ENCODE measurements at places on chromosomes 11 and 22. TPM values are rescaled to one million over a fixed set of nuclear protein-coding genes. Genes with fewer than 3 reads are reported as not detected.

DNA sequence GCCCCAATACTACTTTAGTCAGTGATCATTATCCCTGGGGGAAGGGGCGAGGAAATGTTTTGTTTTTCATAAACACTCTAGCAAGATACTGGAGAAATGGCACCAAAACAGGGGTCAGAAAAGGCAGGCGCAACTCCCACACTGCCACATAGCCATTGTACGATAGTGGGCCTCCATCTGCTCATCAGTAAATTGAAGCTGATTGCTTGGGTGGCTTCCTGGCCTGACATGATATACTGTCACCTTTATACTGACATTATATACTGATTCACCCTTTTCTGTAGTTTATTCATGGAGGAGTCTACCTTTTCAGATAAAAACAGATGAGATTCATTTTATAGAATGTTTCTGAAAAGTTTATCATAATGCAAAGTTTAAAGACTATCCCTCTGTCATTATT is 51.6 kb upstream of the CCDC34 start:
- no peak overlapping the region for H3K4me3 ChIP-seq
- peaks cover 17% of the 10 kb centered on the region for H3K4me1 ChIP-seq
- peaks cover 4% of the 10 kb centered on the region for H3K36me3 ChIP-seq
- DNase-seq = no peak
- no peak overlapping the region for H3K27ac ChIP-seq

DNA sequence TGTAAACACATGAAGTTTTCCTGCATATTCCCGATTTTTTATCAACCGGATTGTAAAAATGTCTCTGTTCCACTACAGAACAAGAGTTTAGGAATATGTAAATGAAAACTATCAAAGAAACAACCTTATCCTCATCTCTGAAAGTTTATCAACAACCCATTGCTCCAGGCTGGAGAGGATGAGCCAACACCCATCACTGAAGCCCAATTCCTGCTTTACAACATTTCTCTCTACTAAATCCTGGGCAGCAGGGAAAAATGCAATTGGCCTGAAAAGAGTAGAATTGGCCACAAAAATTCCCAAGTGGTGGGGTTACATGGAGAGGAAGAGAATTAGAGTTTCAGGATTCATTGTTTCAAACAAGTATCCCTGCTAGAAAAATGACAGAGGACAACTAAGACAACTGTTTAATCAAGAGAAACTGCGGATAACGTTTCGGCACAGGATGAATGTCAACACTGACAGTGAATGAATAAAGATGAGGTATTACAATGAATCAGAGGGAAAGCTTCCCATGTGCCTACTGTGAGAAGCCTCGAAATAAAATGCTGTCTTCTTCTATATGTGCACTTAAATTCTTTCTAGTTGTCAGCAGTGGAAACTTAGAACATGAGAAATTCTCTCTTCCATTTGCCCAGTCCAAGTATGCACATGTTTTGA is 317.3 kb upstream of the ANO3 start:
- no peaks in the 10 kb centered on the region for H3K36me3 ChIP-seq
- H3K27me3 ChIP-seq = no peaks in the 10 kb centered on the region
- DNase-seq = no peak
- H3K4me3 ChIP-seq = no peak overlapping the region

DNA sequence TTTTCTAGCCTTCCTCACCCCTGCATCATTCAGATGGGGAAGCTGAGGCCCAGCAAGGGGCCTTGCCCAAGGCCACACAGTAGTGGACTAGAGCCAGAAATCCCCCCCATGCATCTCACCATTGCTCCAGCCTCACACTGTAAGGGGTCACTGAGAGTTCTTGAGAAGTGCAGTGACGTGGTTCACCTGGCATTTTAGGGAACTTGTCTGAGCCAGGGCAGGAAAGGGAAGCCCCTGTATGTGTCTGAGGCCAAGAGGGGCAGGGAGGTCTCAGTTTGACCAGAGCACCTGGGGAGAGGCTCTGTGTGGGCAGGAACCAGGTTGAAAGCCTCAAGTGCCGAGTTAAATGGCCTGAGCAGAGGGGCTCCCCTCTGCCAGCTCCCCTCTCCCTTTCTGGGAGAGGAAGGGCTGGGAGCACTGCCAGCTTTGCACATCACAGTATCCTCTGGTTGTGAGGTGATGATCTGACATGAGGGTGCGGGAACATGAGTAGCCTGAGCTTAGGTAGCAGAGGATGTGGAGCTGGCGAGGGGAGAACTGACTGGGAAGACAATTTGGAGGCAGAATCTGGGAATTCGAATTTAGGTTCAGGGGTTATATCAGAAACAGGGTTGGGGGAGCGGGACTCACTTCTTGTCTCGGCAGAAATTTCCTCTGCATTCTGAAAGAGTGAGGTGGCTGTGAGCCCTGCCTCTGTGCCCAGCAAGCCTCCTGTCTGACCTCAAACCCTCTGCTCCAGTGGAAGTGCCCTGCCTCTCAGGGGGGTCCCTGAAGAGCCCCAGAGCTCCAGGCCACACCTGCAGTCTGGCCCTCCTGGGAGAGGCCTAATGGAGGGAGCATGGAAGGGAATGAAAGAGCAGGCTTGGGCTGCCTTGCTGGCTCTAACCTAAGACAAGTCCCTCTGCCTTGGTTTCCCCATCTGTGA is 14.6 kb downstream of the ARHGEF17 start:
- H3K4me3 ChIP-seq = no peak overlapping the region
- no peaks in the 10 kb centered on the region for H3K36me3 ChIP-seq
- H3K4me1 ChIP-seq = peaks cover 100% of the 10 kb centered on the region
- peak; percentile 72 for DNase-seq
- no peaks in the 10 kb centered on the region for H3K27me3 ChIP-seq

DNA sequence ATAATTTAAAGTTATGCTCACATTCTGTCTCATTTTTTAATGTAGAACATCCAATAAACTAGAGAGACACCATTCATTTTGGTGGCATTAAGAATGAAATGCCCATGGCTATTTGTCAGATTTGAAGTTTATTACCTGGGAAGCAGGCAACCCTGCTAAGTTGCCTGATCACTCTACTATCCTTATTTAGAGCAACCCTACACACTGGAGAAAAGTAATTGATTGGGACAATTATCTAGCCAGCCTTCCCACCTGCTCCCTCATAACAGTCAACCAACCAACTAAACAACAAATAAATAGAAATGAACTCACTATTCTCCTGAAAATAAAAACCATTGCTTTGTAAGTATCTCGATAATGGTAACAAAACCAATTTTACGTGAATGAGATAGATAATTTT is 1129.0 kb upstream of the TENM4 start:
- H3K27me3 ChIP-seq = no peaks in the 10 kb centered on the region
- H3K36me3 ChIP-seq = no peaks in the 10 kb centered on the region
- no peak overlapping the region for H3K27ac ChIP-seq
- no peaks in the 10 kb centered on the region for H3K4me1 ChIP-seq

LGR4 gene
- total RNA-seq = 38.5 TPM

KRTAP5-8 gene
- total RNA-seq = not detected

DNA sequence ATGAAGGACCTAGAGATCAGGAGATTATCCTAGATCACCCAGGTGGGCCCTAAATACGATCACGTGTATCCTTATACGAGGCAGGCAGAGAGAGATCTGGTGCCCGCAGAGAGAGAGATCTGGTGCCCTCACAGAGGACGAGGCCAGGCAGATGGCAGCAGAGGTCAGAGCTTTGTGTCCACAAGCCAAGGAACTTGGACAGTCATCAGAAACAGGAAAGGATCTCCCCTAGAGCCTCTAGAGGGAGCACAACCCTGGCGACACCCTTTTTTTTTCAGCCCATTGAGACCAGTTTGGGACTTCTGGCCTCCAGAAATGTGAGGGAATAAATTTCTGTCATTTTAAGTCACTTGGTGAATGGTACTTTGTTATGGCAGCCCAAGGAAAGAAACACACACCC is 25.5 kb upstream of the TIMP3 start:
- DNase-seq = no peak
- no peaks in the 10 kb centered on the region for H3K36me3 ChIP-seq
- H3K4me3 ChIP-seq = no peak overlapping the region
- no peaks in the 10 kb centered on the region for H3K4me1 ChIP-seq

FAT3 gene
- total RNA-seq = 1.2 TPM

GRCh38 chr11:17369094-17369493 is 17.5 kb downstream of the NCR3LG1 start:
- no peaks in the 10 kb centered on the region for H3K4me1 ChIP-seq
- DNase-seq = no peak
- peaks cover 67% of the 10 kb centered on the region for H3K36me3 ChIP-seq
- no peaks in the 10 kb centered on the region for H3K27me3 ChIP-seq

CRYBA4 gene
- total RNA-seq = not detected

GRCh38 chr22:49064836-49065235 is 762.8 kb downstream of the BRD1 start:
- no peaks in the 10 kb centered on the region for H3K4me1 ChIP-seq
- peak; percentile 18 for DNase-seq
- no peaks in the 10 kb centered on the region for H3K36me3 ChIP-seq
- peaks cover 28% of the 10 kb centered on the region for H3K27me3 ChIP-seq
- H3K27ac ChIP-seq = no peak overlapping the region

GRCh38 chr11:66291706-66292542 is at the start of gene TMEM151A:
TMEM151A (plus strand) TSS chr11:66291894; CDS start chr11:66292014, 120 bp downstream.
- peaks cover 49% of the 10 kb centered on the region for H3K27me3 ChIP-seq
- H3K27ac ChIP-seq = no peak within 1 kb of the TSS
- DNase-seq = no peak
- no peaks in the 10 kb centered on the region for H3K36me3 ChIP-seq

DNA sequence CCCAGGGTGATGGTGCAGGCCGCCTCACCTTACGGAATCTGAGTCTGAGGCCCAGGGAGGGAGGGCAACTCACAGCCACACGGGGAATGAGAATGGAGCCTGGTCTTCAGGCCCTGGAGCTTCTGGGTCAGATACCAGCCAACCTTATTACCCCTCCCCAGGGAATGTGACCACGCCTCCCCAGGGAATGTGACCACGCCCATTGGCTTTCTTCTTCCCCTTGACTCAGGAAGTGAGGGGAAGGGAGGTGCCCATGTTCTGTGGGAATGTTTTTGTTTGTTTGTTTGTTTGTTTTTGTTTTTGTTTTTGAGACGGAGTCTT is 57.5 kb upstream of the RBFOX2 start:
- no peak overlapping the region for H3K4me3 ChIP-seq
- H3K27me3 ChIP-seq = no peaks in the 10 kb centered on the region
- peak; percentile 48 for DNase-seq
- no peaks in the 10 kb centered on the region for H3K4me1 ChIP-seq

KCNJ1 gene
- not detected for total RNA-seq

DNA sequence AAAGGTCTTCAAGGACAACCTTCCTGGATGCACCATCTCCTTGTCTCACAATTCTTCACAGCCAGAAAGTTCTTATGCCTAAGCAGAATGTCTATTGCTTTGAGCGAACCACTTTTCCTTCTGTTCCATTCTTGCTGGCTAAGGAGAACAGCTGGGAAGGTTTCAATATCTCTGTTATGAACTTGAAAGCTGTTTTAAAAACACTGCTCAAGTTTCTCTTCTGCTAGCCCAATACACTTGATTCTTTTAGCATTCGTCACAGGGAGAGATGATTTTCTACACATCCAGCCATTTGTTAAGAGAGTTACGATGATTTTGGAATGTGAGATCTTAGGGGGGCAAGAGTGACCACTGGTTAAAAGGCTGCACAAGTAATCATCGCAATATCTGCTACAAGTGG is 249.3 kb downstream of the KIRREL3 start:
- H3K27me3 ChIP-seq = no peaks in the 10 kb centered on the region
- no peak overlapping the region for H3K27ac ChIP-seq
- DNase-seq = no peak
- no peaks in the 10 kb centered on the region for H3K4me1 ChIP-seq

- H3K4me1 ChIP-seq = peaks cover 13% of the 10 kb centered on the region
- H3K27ac ChIP-seq = no peak overlapping the region
- DNase-seq = peak; percentile 90
- H3K27me3 ChIP-seq = no peaks in the 10 kb centered on the region
- H3K4me3 ChIP-seq = no peak overlapping the region
Measured at GRCh38 chr11:45021692-45022141, 71.0 kb upstream of the TP53I11 start.

- H3K4me1 ChIP-seq = no peaks in the 10 kb centered on the region
- peak overlapping the region; percentile 39 for H3K27ac ChIP-seq
Measured at GRCh38 chr11:94112206-94112953, 16.3 kb upstream of the PANX1 start.

DNA sequence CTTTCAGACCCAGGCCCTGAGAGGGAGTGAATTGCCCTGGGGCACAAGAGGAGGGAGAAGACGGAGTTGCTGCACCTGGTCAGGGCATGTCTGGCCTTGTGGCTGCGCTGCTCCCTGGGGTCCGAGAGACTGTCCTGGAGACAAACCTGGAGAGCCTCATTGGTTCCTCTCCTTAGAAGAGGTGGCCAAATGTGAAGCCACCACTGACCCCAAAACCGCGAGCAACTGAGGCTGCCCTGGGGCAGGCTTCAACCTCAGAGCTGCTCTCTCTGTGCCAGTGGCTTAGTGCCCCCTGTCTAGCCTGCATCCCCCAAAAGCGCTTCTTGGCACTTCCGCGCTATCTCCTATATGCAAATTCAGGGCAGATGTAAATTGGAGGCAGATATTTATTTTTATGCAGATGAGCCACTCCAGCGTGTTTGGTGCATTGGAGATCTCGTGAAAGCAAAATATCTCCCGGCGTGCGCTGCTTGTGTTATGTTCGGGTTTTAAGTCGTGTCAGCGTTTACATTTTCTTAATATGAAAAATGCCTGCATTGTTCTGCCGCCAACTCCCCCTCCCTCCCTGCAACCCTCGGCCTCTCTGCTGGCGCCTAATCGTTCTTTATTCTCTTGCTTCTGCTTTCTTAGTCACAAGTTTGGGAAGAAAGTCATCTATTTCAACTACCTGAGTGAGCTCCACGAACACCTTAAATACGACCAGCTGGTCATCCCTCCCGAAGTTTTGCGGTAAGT is 69.5 kb downstream of the ARHGAP8 start:
- H3K4me3 ChIP-seq = no peak overlapping the region
- H3K36me3 ChIP-seq = no peaks in the 10 kb centered on the region
- no peaks in the 10 kb centered on the region for H3K4me1 ChIP-seq
- peak; percentile 10 for DNase-seq
- H3K27ac ChIP-seq = no peak overlapping the region

GRCh38 chr22:25763239-25763777 is 21.3 kb downstream of the MYO18B start:
- H3K27ac ChIP-seq = no peak overlapping the region
- no peak for DNase-seq
- no peak overlapping the region for H3K4me3 ChIP-seq
- H3K36me3 ChIP-seq = no peaks in the 10 kb centered on the region

- no peaks in the 10 kb centered on the region for H3K27me3 ChIP-seq
- H3K4me1 ChIP-seq = peaks cover 24% of the 10 kb centered on the region
- H3K27ac ChIP-seq = no peak overlapping the region
- no peak for DNase-seq
- H3K4me3 ChIP-seq = no peak overlapping the region
Measured at GRCh38 chr22:17872471-17872870, 98.2 kb upstream of the BID start.

- peaks cover under 1% of the 10 kb centered on the region for H3K4me1 ChIP-seq
- no peak for DNase-seq
- no peak overlapping the region for H3K27ac ChIP-seq
Measured at GRCh38 chr11:120245434-120245833, 5.5 kb downstream of the POU2F3 start.

- no peaks in the 10 kb centered on the region for H3K27me3 ChIP-seq
- H3K4me3 ChIP-seq = no peak overlapping the region
- no peaks in the 10 kb centered on the region for H3K4me1 ChIP-seq
- H3K27ac ChIP-seq = no peak overlapping the region
Measured at GRCh38 chr11:92347454-92347853, 122.8 kb downstream of the FAT3 start.

GRCh38 chr11:34638897-34639296 is 18.0 kb downstream of the EHF start:
- no peaks in the 10 kb centered on the region for H3K4me1 ChIP-seq
- no peaks in the 10 kb centered on the region for H3K36me3 ChIP-seq
- no peak overlapping the region for H3K4me3 ChIP-seq
- no peaks in the 10 kb centered on the region for H3K27me3 ChIP-seq
- no peak overlapping the region for H3K27ac ChIP-seq

Data from sigmoid colon (tissue), 7 donors.